Inflammatory macrophage treated with lipopolysaccharide for 4 hours (primary cell): ENCODE measurements at places on chromosomes 1 and 21.

DNA sequence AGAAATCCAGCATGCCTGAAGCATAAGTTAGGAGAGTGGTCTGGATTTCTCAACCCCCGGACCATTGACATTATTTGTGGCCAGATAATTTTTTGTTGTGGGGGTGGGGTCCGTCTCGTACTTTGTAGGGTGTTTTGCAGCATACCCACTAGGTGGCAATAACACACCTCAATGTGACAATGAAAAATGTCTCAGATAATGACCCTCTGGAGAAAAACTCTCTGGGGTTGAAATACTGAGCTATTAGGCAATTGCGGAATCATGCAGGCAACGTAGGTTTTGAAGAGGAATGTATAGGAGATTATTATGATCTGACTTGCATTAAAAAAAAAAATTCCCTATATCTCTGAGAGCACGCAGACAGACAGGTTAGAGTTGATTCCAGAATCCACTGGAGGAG lies 25.3 kb upstream of the RRP15 start:
- no peak for DNase-seq

- no peak for DNase-seq
Measured at GRCh38 chr1:204524986-204525385, 8.8 kb downstream of the MDM4 start.

DNA sequence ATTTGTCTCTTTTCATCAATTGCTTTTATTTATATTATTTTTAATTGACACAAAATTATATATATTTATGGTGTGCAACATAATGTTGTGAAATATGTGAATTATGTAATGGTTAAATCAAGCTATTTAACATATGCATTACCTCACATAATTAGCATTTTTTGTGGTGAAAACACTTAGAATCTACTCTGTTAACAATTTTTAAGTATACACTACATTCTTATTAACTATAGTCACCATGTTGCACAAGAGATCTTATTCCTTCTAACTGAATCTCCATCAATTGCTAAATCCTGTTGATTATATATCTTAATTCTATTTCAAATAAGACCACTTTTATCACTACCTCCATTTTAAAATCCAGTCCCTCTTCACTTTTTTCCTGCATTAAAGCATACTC lies 42.5 kb downstream of the PLPPR5 start:
- DNase-seq, result no peak

DNA sequence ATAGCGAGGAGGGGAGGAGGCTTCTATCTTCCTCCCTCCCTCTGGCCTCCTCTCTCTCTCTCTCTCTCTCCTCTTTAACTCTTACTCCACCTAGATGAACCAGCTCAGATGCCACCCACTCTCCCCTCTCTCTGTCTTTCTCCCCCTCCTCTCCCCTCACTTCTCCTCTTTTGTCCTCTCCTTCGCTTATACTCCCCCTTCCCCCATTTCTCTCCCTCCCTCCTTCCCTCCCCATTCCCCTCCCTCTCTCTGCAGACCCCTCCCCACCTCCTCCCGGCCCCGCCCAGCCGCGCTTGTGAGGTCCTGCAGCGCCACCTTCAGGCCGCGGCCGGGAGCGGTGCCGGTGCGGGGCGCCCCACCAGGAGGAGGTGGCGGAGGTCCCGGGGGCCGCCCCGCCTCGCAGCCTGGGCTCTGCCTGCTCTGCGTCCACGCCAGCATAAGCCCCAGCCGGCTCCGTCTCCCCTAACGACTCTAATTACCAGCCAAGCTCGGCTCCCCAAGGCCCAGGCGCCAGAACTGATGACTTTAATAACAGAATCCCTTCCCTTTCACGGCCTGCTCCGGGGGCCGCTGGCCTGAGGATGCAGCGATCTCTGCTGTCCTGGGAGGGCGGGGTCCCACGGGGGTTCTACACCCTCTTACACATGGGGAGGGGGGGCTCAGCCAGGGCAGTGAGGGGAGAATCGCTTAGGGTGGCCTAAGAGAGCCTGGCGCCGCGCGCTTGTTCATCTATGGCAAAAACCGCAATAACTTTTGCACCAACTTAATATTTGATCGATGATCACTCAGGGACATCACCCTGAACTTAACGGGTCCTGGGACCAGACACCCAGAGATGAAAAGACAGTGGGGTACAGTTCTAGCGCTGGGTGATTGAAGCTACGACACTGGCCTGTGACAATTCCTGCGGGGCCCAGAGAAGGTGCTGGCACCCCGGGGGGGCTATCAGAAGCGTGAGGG lies 637.3 kb downstream of the MATN1 start:
- no peak for DNase-seq

- peak; percentile 39 for DNase-seq
Measured at GRCh38 chr1:210250665-210250997, 18.0 kb downstream of the SERTAD4 start.

- DNase-seq, result no peak
Measured at GRCh38 chr21:26236281-26236680, 65.7 kb upstream of the APP start.

DNA sequence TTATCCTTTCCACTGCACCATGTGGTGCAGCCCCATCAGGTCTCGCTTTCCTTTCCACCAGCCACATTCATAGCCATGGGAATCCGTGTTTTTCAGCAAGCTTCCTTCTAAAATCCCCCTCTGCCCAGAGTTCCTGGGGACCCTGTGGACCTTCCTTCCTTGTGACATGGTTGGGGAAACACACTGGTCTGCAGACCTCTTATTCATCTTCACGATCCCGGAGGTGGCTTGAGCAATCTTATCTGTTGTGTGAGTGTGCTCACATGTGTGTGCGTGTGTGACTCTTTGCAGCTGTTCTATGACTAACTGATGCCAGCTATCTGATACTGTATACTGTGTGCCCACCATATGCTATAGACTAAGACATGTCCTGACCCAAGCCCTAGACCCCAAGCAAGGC lies 15.6 kb upstream of the IL10 start:
- DNase-seq, result peak; percentile 62

- DNase-seq, result no peak
Measured at GRCh38 chr1:180785291-180785690, 127.4 kb upstream of the KIAA1614 start.

GRCh38 chr1:53467391-53467790 lies 8.2 kb downstream of the DMRTB1 start:
- DNase-seq, result no peak

GRCh38 chr1:40306296-40306695 lies 10.8 kb downstream of the COL9A2 start:
- no peak for DNase-seq

DNA sequence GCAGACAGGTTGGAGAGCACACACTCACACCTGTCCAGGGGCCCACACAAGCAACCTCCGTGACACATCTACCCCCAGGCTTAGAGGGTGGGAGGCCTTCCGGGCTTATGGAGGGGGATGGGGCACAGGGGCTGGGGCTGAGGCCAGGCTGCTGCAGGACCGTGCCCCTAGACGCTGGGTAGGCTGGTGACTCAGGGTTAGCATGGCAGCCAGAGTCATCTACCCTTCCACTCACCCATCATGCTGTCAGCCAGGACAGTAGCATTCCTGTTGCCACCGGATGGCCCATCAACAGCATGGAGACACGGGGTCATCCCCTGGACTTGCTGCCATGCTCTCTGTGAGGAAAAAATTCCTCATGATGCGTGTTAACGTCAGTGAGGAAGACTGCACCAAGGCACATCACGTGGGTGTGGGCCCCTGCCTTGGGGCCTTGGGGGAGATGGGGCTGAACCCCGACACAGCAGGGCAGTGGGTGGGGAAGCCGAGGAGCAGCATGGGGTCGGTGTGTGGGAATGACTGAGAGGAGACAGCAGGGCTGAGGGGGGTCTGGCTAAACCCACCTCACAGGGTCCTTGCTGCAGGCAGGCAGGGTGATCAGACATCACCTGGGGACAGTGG lies 52.8 kb downstream of the WNT9A start:
- no peak for DNase-seq

GRCh38 chr1:226215239-226215638 lies 8.2 kb upstream of the MIXL1 start:
- no peak for DNase-seq

- no peak for DNase-seq
Measured at GRCh38 chr1:206946261-206946660, at the start of gene PIGR. Gene PIGR, minus strand, starts transcription at chr1:206946466. Its CDS starts 5,935 bp downstream, at chr1:206940531.

- no peak for DNase-seq
Measured at GRCh38 chr1:67647814-67648358, 37.1 kb upstream of the GADD45A start.

- no peak for DNase-seq
Measured at GRCh38 chr1:222899471-222899870, 84.6 kb downstream of the DISP1 start.

DNA sequence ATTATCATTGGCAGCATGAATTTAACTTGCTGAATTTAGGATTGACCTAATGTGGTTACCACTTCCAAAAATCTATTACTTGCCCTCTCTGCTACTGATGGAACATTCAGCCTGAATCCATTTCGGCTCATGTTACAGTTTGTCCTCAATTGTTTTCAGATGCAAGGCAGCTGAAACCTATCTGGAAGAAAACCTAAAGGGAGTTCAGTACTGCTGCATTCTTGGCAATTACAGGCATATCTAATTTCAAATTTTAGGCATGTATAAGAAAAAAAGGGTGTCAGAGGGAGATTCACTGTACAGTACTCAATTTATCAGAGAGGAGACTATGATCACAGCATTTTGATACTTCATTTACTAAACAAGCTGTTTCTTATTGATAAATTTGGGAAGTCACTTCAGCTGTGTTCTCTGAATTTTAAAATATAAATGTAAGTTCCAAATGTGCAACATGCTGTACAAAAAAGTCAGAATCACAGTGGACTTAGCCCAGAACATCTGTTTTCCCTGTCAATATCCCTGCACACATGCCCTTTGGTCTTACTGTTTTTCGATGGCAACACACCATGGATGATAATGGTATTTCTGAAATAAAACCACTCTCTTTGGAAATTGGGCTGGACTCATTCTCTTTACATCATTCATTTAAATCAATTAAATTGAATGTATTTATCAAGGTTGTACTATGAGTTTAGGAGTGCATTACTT lies 651.6 kb upstream of the ADGRL4 start:
- no peak for DNase-seq

- peak; percentile 14 for DNase-seq
Measured at GRCh38 chr1:155455588-155456195, 106.9 kb downstream of the ASH1L start.

- DNase-seq, result no peak
Measured at GRCh38 chr1:180255536-180256340, 25.7 kb downstream of the LHX4 start.

GRCh38 chr1:71641903-71642302 lies 561.1 kb upstream of the ZRANB2 start:
- DNase-seq, result no peak

- no peak for DNase-seq
Measured at GRCh38 chr1:169526120-169526832, 40.5 kb upstream of the SLC19A2 start.

DNA sequence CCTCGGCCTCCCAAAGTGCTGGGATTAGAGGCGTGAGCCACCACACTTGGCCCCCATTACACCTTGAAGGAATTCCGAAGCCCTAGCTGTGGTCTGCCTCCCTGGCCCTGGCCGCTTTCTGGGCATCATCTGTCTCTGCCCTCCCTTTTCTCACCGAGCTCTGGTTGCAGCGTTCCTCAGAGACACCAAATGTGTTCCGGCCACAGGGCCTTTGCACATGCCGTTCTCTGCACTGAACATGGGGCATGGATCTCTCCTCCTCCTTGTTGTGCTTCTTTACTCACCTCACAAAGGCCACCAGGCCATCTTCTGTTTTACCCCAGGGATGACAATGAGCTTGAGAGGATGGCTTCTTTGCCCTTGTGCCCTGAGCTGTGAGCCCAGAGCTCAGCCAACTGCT lies 39.3 kb downstream of the CA6 start:
- no peak for DNase-seq

- DNase-seq, result peak; percentile 9
Measured at GRCh38 chr1:89881415-89882058, 60.7 kb downstream of the LRRC8D start.

DNA sequence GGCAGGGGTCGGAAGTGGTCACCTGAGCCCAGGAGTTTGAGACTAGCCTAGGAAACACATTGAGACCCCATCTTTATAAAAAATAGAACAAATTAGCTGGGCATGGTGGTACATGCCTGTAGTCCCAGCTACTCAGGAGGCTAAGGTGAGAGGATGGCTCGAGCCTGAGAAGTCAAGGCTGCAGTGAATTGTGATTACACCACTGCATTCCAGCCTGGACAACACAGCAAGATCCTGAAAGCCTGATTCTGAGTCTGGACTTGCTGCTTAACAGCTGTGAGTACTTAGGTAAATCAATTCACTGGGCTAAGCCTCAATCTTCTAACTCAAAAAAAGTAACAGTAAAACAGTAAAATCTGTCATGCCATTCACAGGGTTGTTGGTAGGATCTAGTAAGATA lies 4.9 kb downstream of the TRAPPC3 start:
- DNase-seq, result no peak

GRCh38 chr1:203150511-203151297 lies 23.2 kb downstream of the ADORA1 start:
- DNase-seq, result no peak

- DNase-seq, result no peak
Measured at GRCh38 chr1:201517631-201518030, 10.7 kb upstream of the CSRP1 start.

GRCh38 chr1:62280960-62281465 lies 38.2 kb downstream of the KANK4 start:
- DNase-seq, result no peak

- DNase-seq, result no peak
Measured at GRCh38 chr1:227728892-227729143, 6.3 kb downstream of the JMJD4 start.

DNA sequence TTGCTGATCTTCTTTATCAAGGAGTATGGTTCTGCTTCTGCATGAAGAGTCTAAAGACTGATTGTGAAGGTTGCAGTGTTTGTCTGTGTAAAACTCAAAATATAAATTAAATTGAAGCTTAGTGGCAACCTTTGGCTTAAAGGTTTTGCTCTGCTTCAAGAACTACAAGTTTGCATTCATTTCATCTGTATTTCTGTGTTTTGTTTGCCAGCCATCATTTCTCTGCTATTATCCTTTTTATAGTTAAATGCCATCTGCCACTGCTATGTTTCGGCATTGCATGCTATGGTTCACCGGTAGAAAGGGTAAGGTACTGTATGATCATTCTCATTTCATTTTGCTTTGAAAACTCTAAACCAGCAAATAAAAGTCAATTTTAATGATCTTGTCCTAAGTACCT lies 52.9 kb downstream of the OSBPL9 start:
- DNase-seq, result no peak

GRCh38 chr1:111615870-111616715 lies 3.5 kb upstream of the RAP1A start:
- DNase-seq, result peak; percentile 90
